ENCODE measurements at places on chromosomes 5 and 9.

- no peak for DNase-seq
Observed at GRCh38 chr9:113929634-113930389, 53.7 kb downstream of the ZNF618 start.

GRCh38 chr9:84500826-84501225 lies 160.3 kb upstream of the SLC28A3 start:
- DNase-seq: no peak

DNA sequence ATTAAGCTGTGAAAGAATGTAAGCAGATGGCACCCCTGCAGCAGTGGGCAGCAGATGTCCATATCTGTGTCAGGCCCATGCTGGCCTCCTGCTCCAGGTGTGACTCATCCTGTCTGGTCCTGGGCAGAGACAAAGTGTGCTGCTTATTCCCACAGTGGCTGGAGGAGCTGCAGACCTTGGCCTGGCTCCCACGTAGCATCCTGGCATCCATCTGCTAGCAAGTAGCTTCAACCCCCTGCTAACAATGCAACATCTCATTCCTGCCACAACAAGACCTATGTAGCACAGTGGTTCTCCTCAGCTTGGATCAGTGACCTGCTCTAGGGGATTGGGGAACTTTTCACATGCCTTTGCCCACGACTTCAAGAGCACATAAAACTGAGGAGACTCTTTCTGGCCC lies 126.4 kb upstream of the SLC12A2 start:
- DNase-seq: no peak

- no peak for DNase-seq
Observed at GRCh38 chr5:158798140-158798539, 301.6 kb downstream of the EBF1 start.

Data from upper lobe of left lung (tissue), 6 donors.